ENCODE measurements at places on chromosomes 2 and 18.

DNA sequence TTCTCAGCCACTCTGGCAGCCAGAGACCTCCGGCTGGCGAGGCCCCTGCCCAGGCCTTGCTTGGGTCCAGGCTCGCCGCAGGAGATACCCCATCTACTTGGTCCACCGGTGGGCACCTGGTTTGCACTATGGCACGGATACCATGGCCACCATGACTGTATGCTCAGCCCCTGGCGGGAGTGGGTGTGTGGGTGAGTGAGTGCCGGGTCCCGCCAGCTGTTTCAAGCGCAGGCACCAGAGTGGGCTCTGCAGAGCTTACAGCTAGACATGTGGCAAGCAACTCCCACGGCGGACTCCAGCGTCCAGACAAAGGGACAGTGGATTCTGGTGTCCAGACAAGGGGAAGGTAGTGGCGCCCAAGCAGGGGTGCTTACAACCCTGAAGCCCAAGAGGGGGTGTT, 1.4 kb downstream of the ATG4B start:
- no peak for DNase-seq

DNA sequence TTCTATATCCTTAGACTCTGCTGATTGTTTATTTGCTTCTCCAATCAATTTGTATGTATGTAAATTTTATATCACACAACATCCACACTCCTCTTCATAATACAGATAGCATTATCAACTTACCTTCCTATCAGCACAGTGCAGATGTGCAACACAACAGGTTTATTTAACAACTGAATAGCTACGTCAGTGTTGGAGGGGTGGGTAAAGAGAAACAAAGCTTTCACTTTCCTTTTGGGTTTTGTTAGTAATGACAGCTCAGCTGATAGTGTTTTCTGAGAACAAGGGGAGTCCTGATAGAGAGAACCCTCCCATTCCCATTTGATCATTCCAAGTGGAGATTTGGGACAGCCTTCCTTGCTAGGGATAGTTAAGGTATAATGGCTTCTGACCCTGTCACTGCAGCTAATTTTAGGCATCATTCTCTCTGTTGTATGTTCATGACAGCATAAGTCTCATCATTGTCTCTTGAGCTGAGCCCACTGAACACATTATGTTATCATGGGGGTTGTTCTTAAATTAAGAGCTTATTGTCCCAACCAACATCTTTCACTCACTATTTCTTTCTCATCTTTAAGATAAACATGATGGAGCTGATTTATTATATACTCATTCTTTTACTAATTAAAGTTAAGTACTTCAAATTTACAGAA, 227.7 kb downstream of the GPD2 start:
- DNase-seq, result no peak

- DNase-seq, result no peak
These were observed 270.6 kb upstream of the RGPD4 start for GRCh38 chr2:107556038-107556627.

DNA sequence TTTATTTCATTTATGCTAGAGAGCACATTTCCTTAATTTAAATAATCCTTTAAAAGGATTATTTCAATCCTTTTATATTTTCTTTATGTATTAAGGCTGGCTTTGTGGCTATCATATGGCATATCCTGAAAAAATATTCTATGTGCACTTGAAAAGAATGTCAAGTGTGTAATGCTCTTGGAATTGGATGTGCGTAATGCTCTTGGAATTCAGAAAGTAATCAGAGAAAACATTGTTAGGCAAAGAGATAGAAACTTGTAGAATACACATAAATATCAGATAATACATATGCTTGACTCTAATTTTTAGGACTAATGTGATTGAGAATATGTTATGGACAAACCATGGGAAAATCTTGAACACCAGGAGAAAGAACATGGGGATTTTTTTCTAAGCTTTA, 197.5 kb upstream of the COL3A1 start:
- DNase-seq, result no peak

- DNase-seq, result no peak
These were observed 410.6 kb downstream of the PIK3C3 start for GRCh38 chr18:42365591-42365990.

All from activated CD8-positive, alpha-beta memory T cell treated with anti-CD3 and anti-CD28 coated beads, Interleukin-2, amount 50 U/mL, for 48 hours (primary cell).